CD4-positive, alpha-beta T cell treated with Interleukin-21 for 1 hour (primary cell): ENCODE measurements at places on chromosomes 12 and 14.

DNA sequence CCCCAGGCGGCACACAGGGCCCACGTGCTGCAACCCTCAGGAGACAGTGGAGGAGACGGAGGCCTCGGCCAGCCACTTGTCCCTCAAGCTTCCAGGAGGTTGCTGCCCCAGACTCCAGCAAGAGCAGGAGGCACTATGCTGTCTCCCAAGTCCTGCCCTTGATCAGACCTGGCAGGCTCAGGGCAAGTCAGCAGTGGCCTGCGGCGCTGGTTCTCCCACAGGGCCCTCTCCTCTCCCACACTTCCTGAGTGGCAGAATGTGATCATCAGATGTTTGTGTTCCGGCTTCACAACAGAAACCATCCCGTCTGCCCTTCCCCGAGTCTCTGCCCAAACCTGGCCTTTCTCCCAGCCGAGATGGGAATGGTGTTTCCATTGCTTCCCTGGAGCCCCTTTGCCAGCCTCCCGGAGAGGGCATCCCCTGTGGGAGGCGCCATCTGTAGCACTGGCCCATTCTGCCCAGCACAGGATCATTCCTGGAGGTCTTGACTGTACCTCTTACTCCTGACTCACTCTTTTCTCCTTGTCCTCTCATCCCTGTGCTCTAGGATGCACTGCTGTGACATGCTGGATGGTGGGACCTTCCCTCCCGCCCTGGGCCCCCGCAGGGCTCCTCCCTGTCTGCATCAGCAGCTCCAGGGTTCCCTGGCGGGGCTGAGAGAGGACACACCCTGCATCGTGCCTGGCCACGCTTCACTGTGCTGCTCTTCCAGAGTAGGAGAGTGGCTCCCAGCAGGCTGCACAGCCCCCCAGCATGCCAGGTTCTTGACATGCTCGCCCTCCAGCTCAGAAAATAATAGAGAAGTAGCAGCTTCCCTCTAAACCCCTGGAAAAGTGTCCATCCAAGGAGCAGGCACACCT lies 114.7 kb upstream of the FKBP4 start:
- no peak for DNase-seq

GRCh38 chr12:8781381-8782127 lies 40.9 kb upstream of the A2ML1 start:
- DNase-seq = no peak

GRCh38 chr14:93926245-93926872 lies 785 bp upstream of the FAM181A start:
- no peak for DNase-seq

- no peak for DNase-seq
These were observed 407.5 kb downstream of the MED13L start for GRCh38 chr12:115870021-115870420.

GRCh38 chr12:99137124-99137855 lies 492.2 kb downstream of the APAF1 start:
- no peak for DNase-seq

GRCh38 chr12:56677680-56678079 lies 10.4 kb downstream of the PTGES3 start:
- DNase-seq = no peak

- DNase-seq = no peak
These were observed 3.0 kb downstream of the GALNT8 start for GRCh38 chr12:4723226-4723625.

DNA sequence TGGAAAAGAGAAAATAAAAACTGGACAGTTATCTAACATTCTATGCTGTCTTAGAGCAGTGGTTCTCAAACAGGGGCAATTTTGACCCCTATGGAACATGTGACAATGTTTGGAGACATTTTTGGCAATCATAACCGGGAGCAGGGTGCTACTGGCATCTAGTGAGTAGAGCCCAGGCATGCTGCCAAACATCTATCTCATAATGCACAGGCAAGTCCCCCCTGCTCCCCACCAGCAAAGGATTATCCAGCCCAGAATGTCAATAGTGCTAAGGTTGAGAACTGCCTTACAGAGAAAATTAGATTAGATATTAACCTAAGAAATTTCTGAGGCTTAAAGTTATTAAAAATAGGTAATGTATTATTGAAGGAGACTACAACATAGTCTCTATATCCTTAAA lies 22.9 kb upstream of the CATSPERB start:
- no peak for DNase-seq

DNA sequence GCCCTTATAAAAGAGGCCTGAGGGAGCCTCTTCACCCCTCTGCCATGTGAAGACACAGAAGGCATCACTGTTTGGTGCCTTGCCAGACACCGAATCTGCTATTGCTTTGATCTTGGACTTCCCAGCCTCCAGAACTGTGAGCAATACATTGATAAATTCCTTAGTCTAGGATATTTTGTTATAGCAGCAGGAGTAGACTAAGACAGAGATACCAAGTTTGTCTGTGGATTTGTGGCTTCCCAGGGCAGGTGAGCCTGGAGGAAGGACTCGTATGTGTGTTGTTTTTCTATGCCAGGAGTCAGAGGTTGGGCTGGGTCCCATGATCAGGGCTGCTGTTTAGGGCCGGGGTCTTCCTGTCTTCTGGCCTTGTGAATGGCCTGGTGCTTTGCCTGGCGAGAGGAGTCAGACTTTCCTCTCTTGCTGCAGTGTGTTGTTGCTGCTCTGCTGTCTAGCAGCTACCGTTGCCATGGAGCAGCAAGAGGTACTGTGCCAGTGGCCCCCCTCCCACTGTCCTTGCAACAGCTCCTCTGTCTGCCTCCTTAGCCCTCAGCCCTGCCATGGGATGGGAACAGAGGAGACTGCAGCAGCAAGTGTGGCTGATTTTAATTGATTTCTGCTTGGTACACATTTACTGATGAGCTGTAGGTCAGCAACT lies 111.2 kb downstream of the CHST11 start:
- no peak for DNase-seq

GRCh38 chr12:82963956-82964355 lies 277.2 kb downstream of the TMTC2 start:
- DNase-seq = no peak

GRCh38 chr12:64389154-64389553 lies 1.4 kb downstream of the C12orf56 start:
- no peak for DNase-seq

DNA sequence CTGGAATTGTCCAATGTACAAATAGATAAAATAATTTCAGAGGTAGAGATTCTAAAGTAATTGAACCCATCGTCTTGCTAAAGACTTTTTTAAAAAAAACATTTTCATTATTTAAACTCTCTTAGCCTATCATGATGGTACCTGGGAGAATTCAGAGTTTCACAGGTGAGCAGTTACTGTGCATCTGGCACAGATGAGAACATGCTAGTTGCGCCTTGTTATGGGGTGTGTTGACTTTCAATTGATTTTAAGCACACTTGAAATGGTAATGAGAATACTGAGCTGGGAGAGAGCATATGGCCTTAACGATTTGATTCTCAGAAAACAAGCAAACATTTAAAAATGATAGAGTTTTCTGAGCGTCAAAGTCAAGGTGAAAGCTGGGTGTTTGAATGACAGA lies 66.6 kb downstream of the FLRT2 start:
- no peak for DNase-seq
